Smooth muscle cell of the brain vasculature (primary cell): ENCODE measurements at places on chromosomes 11 and 22.

DNA sequence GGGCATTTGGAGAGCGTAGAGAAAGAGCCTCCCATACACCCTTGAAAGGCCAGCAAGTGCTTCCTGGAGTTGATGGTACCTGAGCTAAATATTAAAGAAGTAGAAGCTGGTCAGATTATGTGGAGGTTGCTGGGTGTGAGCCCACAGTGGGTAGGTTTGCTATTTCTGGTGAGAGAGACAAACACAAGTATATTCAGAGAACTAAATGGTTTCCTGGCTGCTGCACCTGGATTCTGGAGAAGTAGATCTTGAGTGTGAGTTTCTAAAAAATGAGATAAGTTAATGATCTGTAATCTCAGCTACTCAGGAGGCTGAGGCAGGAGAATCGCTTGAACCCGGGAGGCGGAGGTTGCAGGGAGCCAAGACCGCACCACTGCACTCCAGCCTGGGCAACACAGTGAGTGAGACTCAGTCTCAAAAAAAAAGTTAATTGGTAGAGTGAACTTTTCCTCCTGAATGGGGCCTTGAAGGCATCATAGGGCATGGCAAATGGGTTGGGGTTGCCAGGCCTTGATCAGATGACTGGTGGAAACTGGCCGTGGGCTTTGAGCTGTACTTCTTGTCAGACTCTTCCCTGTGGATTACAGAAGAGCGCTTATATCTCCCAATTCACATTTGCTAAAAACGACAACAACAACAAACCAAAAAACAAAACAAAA lies 75.8 kb downstream of the ADAMTS15 start:
- DNase-seq, result no peak

DNA sequence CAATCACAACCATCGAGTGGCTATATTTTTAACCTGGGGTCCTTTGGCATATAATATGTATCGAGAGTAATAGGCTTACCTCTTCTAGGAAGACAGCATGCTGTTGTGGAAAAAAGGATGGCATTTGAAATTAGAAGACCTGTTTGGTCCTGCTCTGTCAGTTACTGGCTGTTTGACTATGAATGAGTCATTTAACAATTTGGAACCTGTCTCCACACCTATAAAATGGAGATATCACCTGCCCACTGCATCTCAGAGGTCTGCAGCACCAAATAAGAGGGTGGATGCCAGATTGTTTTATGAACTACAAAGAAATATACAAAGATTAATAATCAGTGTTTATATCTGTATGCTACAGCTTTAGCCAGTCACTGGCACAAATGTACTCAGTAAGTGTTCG lies 60.8 kb downstream of the SLC25A17 start:
- no peak for DNase-seq

- no peak for DNase-seq
Measured at GRCh38 chr11:64084951-64085710, 49.4 kb downstream of the FLRT1 start.

DNA sequence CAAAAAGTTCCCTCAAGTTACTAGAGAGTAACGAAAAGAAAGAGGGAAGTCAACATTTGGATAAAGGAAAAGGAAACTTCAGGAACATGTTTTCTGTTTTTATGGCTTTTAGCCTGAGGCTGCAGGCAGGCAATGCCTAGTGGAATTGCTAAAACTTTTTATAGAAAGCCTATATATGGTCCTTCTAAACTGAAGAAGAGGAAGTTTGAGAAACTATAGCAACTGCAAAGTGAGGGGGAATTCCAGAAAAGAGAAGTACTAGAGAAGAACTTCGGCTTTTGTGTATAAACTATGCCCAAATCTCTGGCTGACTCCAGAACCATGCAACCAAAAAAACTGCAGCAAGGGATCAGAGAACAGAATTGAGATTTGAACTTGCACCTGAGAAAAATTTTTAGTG lies 74.3 kb upstream of the ARHGAP42 start:
- DNase-seq, result no peak

GRCh38 chr11:12386309-12386708 lies 8.9 kb downstream of the PARVA start:
- no peak for DNase-seq

DNA sequence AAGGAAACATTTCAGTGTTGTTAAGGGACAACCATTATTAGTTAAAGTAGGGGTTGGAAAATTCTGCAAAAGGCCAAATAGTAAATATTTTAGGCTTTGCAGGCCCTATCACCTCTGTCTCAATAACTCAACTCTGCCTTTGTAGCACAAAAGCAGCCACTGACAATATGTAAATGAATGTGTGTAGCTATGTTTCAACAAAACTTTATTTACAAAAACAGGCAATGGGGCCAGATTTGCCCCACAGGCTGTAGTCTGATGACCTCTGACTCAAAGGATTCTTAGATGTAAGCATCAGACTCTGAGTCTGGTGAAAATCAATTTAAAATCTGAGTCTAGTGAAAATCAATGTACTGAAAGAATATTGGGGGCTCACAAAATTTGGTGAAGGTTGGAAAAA lies 50.3 kb downstream of the PAK1 start:
- no peak for DNase-seq
